CD8-positive, alpha-beta memory T cell (primary cell): ENCODE measurements at places on chromosomes 2 and 18.

DNA sequence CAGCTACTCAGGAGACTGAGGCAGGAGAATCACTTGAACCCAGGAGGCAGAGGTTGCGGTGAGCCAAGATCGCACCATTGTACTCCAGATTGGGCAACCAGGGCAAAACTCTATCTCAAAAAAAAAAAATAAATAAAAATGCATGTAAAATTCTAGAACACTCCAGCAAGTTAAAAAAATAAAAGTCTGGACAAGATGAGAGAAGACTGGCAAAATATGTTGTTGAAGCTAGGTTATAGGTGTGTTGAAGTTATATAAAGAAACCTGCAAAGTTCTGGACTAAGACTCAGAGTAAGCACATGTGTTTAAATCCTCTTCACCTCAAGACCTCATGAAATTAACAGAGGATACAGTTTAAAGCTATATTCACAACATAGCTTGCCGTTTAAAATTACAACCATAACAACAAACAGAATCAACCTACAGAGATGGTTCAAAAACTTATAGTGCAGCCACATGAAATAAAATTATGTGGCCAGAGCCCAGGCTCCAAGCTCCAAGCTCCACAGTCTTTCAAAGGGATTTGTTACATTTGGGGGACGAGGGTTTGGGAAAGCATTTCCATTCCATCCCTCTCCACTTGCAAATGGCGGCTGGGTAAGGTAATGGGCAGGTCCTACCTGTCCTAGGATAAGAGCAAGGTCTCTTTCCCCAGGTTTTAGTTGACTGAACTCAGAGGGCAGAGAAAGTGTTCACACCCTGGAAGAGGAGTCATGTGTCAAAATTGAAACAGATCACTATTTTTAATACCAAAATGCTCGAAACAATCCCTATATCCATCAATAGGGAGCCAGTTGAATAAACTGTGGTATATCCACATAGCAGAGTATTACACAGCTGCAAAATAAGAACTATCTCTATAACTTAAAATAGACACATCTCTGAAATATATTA, 59.9 kb upstream of the MYCN start:
- no peaks in the 10 kb centered on the region for H3K4me1 ChIP-seq
- no peaks in the 10 kb centered on the region for H3K36me3 ChIP-seq
- H3K27ac ChIP-seq, result no peak overlapping the region
- H3K27me3 ChIP-seq, result no peaks in the 10 kb centered on the region
- no peak overlapping the region for H3K4me3 ChIP-seq

- no peaks in the 10 kb centered on the region for H3K27me3 ChIP-seq
- H3K4me1 ChIP-seq, result peaks cover 24% of the 10 kb centered on the region
- H3K36me3 ChIP-seq, result no peaks in the 10 kb centered on the region
- no peak overlapping the region for H3K4me3 ChIP-seq
Observed at GRCh38 chr2:27351802-27352598, 4.6 kb downstream of the GTF3C2 start.

- H3K4me1 ChIP-seq, result no peaks in the 10 kb centered on the region
- H3K36me3 ChIP-seq, result no peaks in the 10 kb centered on the region
- DNase-seq, result no peak
- no peaks in the 10 kb centered on the region for H3K27me3 ChIP-seq
- H3K4me3 ChIP-seq, result no peak overlapping the region
Observed at GRCh38 chr2:237511433-237511832, 24.4 kb downstream of the MLPH start.

DNA sequence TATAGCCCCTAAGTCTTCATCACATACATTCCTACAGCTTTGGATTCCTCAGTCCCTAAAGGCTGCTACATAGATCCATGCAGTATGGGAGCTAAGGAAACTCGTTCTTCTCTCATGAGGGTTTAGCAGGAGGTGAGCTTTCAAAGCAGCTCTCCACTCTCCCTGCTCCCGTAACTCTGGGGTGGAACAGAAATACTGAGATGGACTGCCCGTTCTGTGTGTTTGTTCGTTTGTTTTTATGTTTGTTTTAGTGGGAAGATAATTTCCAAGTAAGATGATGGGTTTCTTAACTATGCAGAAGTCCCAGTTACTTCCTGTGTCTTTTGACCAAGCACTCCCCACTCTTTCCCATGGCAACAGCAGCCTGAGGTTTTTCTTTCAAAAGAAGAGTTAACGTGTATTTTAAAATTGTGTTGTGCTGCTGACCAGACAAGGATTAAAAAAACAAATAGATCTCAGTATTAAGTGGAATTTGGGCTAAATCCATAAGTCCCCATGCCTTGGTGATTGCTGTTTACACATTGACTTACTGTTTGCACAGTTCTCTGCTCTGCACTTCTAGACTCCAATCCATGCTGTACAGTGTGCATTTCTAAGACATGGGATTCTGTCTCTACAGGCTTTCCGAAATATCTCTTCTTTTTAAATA, 156.4 kb upstream of the SH3BP4 start:
- no peaks in the 10 kb centered on the region for H3K27me3 ChIP-seq
- DNase-seq, result no peak
- no peaks in the 10 kb centered on the region for H3K36me3 ChIP-seq
- no peak overlapping the region for H3K27ac ChIP-seq
- no peak overlapping the region for H3K4me3 ChIP-seq
- no peaks in the 10 kb centered on the region for H3K4me1 ChIP-seq

DNA sequence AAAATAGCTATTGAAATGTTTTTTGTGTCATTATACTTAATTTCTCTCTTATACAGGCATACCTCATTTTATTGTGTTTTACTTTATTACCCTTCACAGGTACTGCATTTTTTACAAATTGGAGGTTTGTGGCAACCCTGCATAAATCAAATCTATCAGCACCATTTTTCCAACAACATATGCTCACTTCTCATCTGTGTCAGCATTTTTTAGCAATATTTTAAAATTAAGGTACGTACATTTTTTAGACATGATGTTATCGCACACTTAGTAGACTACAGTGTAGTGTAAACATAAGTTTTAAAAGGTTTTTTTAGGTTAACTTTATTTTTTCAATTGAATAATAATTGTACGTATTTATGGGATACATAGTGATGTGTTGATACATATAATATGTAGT, 30.8 kb upstream of the RALBP1 start:
- H3K36me3 ChIP-seq, result no peaks in the 10 kb centered on the region
- no peak overlapping the region for H3K4me3 ChIP-seq
- no peak overlapping the region for H3K27ac ChIP-seq
- no peaks in the 10 kb centered on the region for H3K4me1 ChIP-seq

- H3K27ac ChIP-seq, result peak overlapping the region; percentile 20
- no peaks in the 10 kb centered on the region for H3K27me3 ChIP-seq
- peak overlapping the region; percentile 10 for H3K4me3 ChIP-seq
- H3K4me1 ChIP-seq, result peaks cover 96% of the 10 kb centered on the region
- peaks cover 5% of the 10 kb centered on the region for H3K36me3 ChIP-seq
Observed at GRCh38 chr2:84844141-84844540, 36.7 kb downstream of the TRABD2A start.

GRCh38 chr2:157194097-157194688, 63.3 kb upstream of the GALNT5 start:
- no peaks in the 10 kb centered on the region for H3K27me3 ChIP-seq
- no peaks in the 10 kb centered on the region for H3K36me3 ChIP-seq
- no peaks in the 10 kb centered on the region for H3K4me1 ChIP-seq
- H3K4me3 ChIP-seq, result no peak overlapping the region

DNA sequence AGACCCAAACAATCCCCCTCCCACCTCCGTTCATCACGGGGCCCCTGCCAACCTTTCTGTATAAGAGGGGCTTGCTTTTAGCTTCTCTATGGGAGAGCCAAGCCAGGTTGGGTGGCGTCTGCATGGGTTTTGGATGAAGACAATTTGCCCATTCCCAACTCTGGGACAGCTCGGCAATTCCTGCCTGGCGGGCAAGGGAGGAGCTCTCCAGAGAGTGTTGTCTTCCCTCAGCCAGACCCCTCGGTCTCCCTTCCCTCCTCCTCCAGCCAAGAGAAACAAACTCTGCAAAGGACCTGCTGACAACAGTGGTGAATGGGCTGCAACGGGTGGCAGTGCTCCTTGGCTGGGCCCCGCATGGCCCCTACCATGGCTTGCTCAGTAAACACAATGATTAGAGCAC, 267.2 kb upstream of the HDAC4 start:
- H3K4me3 ChIP-seq, result no peak overlapping the region
- no peak overlapping the region for H3K27ac ChIP-seq
- H3K4me1 ChIP-seq, result no peaks in the 10 kb centered on the region

- no peak overlapping the region for H3K27ac ChIP-seq
- no peaks in the 10 kb centered on the region for H3K27me3 ChIP-seq
- H3K36me3 ChIP-seq, result peaks cover under 1% of the 10 kb centered on the region
- DNase-seq, result no peak
Observed at GRCh38 chr2:198157314-198157713, 352.9 kb downstream of the PLCL1 start.

DNA sequence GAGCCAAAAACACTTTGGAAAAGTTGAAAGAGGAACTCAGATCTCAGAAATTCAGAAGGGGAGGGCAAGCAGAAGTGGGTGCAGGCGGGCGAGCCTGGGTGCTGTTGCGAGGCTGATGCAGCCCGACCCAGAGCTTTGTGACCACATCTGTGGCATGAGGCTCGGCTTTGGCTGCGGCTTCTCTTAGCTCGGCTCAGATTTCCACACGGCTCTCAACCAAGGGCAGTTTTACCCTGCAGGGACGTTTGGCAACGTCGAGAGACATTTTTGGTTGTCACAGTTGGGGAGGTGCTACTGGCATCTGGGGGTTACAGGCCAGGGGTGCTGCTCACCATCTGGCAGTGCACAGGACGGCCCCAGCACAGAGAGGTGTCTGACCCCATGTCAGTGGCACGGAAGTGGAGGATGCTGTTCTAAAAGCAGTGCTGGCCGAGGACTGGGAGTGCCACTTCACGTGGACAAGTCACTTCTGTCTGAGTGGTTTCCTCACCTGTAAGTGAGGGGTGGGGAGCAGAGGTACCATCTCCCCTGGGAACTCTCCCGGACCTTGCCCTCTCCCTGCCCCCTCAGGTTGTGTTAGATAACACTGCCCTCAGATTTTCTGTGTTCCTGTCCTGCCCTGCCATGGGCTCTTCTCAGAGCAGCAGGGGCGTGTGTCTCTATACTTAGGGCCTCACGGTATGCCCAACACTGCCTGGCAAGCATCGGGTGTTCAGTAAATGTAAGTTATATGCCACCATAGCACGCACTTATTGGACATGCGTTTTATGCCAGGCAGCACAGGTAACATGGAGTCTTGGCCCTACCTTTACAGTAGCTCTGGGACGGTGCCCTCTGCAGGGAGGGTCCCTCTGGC, 48.7 kb upstream of the FAHD2A start:
- no peak overlapping the region for H3K4me3 ChIP-seq
- H3K4me1 ChIP-seq, result no peaks in the 10 kb centered on the region
- no peak overlapping the region for H3K27ac ChIP-seq
- DNase-seq, result no peak

- H3K27ac ChIP-seq, result no peak overlapping the region
- no peaks in the 10 kb centered on the region for H3K36me3 ChIP-seq
- H3K4me3 ChIP-seq, result no peak overlapping the region
- H3K4me1 ChIP-seq, result no peaks in the 10 kb centered on the region
- no peak for DNase-seq
Observed at GRCh38 chr2:47360283-47360682, 42.7 kb upstream of the MSH2 start.
